SW 1271 (cell line): ENCODE measurements at places on chromosomes 11 and 22.
A peak's percentile ranks its signal among the peaks of the same experiment; 100 is the strongest.

DNA sequence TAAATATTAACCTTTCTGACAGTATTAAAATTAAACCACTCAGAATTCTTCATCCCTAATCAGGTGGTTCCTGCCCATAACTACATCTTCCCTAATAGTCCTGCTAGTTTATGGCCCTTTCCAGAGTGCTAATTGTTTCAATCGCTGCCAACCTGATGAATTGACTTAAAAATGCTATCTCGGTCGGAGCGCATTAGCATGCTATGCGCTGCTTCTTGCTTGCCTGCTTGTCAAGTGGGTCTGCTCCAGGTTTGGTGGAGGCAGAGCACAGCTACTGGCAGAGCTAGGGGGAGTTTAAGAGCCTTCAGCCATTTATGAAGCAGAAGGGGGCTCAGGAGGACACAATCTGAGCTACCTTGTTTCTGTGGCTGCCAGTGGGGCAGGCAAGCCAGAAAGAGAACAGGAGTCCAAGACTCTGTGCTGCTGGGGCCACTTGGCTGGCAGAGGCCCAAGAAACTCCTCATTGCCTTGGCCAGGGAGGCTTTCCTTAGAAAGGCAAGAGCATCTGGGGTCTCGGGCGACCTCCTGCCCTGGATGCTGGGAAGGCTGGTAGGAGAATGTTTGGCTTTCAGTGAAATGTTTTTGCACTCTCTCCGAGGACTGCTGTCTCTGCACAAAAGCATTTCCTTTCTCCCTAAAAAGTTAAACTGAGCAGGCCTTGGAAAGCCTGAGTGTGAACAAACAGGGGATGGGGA, 62.1 kb upstream of the PHOX2A start:
- no peak for DNase-seq

GRCh38 chr22:17303840-17304779, 65.2 kb upstream of the CECR2 start:
- DNase-seq: no peak

- no peak for DNase-seq
Observed at GRCh38 chr22:49305214-49305965, 522.3 kb downstream of the BRD1 start.

DNA sequence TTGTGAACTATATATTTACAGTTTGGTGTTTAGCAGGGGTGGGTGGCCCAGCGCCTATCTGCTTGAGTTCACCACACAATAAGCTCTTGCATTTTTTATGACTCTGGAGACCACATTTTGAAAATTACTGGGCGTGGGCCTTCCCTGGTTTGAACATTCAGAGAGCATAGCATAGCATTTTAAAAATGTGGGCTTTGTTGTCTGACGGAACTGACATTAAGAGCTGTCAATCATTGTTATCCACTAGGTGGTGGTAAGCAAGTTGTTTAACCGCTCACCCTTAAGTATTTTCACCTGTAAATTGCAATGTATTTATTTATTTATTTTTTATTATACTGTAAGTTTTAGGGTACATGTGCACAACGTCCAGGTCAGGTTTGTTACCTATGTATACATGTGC, 1.0 kb downstream of the NLRP14 start:
- DNase-seq: no peak

- DNase-seq: no peak
Observed at GRCh38 chr11:4727171-4727570, 22.6 kb downstream of the MMP26 start.

GRCh38 chr11:36155770-36156160, 133.5 kb downstream of the COMMD9 start:
- DNase-seq: no peak

DNA sequence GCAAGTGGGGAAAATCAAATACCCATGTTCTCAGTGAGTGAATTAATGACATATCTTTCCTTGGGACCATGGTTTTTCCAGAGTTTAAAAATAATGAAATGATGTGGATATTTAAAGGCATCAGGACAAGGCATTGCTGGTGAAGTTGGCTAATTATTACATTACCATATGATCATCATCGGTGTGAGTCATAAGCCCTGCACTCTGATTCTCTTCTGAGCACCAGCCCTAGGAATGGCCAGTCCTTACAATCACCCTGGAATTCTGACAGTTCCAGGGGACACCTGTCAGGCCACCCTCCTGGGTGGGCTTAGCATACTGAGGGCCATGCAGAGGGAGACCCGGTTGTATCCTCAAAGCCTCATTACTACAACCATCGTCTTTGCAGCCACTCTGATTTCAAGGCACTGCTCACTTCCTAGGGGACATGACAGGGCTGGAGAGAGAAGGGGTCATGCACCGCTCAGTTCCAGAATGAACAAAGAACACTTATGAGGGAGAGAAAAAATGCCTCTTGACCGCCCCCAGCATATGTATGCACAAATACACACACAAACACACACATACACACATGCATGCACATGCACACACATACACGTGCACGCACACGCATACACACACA, 365.0 kb downstream of the MIAT start:
- no peak for DNase-seq

GRCh38 chr11:119166368-119167076, 2.0 kb upstream of the NLRX1 start:
- no peak for DNase-seq

- DNase-seq: peak; percentile 54
Observed at GRCh38 chr11:66022401-66023185, 3.7 kb downstream of the CATSPER1 start.

GRCh38 chr11:17979770-17980371, 33.0 kb downstream of the SERGEF start:
- no peak for DNase-seq

DNA sequence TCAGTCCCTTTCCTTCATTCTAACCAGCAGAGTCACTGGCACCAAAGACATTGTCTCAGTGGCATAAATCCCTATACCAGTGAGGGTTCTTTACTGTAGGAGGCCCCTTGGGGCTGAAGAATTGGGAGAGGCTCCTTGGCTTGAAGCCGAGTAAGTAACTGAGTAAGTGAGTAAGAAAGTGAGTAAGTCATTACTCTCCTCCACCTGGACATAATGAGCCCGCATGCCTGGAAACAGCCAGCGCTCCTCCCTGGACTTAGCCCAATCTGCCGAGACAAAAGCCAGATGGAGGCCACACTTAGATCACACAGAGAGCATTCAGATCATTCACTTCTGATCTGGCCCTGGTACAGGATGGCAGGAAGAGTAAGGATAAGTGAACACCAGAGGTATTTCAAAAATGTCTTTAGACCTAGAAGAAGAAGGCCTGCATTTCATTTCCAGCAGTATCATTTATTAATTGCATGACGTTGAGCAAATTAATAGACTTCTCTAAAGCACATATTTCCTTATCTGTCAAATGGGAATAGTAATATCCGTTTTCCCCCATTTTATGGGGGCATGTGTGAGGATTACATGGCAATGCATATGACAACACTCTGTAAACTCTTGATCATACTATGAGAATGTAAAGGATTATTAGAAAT, 8.2 kb upstream of the MICAL3 start:
- no peak for DNase-seq

GRCh38 chr11:31764261-31764660, 46.9 kb downstream of the PAX6 start:
- no peak for DNase-seq

GRCh38 chr11:28339488-28339887, 231.3 kb downstream of the METTL15 start:
- DNase-seq: no peak

DNA sequence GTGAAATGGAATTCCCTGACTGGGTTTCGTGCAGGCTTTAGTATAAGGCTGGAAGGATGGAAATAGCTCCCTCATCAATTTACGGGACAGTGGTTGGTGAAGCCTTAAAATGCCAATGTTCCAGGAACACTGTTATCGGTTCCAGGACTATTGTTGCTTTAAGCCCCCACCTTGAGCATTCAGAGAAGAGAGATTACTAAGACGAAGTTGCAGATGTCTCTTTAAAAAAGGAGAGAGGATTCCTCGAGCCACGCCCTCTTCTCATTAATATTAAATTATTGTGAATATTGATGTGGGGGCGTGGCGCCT, 195 bp upstream of the CREB3L1 start:
- no peak for DNase-seq

- no peak for DNase-seq
Observed at GRCh38 chr11:72218251-72218745, 1.7 kb downstream of the FOLR2 start.

GRCh38 chr11:111629499-111629898, 27.2 kb downstream of the SIK2 start:
- DNase-seq: no peak

DNA sequence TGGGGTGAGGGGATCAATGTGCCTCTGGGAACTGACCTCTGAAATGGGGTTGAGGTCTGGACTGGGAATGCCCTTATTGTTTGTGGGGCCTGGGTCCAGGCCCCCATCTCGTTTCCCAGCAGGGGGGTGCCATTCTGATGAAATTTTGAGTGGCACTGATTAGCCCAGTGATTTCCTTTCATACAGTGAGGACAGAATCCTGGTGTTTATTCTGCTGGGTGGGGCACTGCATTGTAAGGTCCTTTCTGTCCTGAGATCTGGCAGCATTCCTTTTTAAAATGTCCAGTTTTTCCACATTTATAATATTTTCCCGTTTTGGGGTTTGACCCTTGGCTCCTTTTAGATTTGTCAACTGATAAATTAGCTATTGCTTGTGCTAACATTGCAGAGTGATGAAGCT, 27.1 kb downstream of the OR10A6 start:
- DNase-seq: no peak

DNA sequence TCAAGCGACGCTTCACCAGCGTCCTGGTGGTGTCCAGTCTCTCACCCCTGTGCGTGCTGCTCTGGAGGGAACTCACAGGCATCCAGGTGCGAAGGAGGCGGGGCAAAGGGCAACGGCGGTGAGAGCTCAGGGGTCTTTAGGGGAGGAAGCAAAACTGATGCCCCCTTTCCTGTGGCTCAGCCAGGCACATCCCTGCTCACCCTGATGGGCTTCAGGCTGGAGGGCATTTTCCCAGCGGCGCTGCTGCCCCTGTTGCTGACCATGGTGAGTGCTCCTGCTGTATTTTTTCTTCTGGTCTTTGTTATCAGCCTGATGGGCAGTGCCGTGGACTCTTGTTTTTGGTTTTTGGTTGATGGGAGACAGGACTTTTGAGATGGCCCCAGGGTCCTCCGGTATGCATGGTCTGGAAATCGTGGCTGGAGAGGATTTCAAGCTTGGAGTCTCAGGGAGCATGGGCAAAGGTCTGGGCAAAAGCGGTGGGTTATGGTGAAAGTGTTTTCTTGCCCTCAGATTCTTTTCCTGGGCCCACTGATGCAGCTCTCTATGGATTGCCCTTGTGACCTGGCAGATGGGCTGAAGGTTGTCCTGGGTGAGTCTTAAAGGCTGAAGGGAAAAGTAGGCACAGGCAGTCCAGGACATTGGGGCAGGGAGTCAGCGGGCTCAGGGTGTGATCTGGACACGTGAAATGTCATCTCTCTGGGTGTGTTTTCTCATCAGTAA, 695 bp downstream of the RCE1 start:
- no peak for DNase-seq

GRCh38 chr11:90822996-90823395, 600.1 kb upstream of the CHORDC1 start:
- DNase-seq: no peak

DNA sequence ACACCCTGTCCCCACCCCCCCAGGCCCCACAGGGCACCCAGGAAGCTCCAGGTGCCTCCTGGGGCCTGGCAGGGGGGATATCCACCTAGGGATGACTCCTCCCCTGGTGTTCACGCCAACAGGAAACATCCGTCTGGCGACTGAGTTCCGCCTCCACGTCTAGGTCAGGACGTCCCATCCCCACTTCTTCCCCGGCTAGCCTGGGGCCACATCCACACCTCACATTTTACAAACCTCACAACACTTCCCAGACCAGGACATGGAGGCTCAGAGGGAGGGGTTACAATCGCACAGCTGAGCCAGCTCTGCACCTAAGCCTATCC, 21.0 kb downstream of the MAFF start:
- no peak for DNase-seq

GRCh38 chr11:10669258-10670033, 24.1 kb downstream of the IRAG1 start:
- no peak for DNase-seq

GRCh38 chr22:26229910-26230309, 60.6 kb downstream of the SEZ6L start:
- no peak for DNase-seq

DNA sequence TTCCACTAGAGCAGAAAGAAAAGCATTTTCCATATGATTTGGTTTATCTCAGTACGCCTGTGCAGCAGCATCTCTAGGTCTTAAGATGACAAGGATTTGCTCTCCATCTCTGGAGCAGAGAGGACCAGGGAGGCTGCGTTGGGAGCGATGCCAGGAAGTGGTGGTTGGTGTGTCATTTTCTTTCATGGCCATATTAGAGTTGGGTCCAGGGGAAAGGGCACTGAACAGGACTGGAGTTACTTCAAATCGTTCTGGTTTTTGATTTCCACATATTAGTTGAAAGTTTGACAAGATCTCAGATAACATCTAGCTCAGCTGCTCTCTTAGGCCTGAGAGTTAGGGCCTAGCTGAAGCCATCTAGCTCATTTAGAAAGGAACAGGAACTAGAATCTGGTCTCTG, 157.7 kb downstream of the ADAMTS15 start:
- no peak for DNase-seq

GRCh38 chr22:35307892-35308291, 8.2 kb downstream of the TOM1 start:
- no peak for DNase-seq
